ENCODE measurements at places on chromosomes 4 and X. TPM values are rescaled to one million over a fixed set of nuclear protein-coding genes. Genes with fewer than 3 reads are reported as not detected.

GRCh38 chr4:5928274-5928673 is 35.4 kb upstream of the CRMP1 start:
- no peak overlapping the region for H3K4me3 ChIP-seq
- no peak for DNase-seq
- no peaks in the 10 kb centered on the region for H3K27me3 ChIP-seq
- no peak overlapping the region for H3K27ac ChIP-seq
- H3K36me3 ChIP-seq, result no peaks in the 10 kb centered on the region
- no peaks in the 10 kb centered on the region for H3K4me1 ChIP-seq

- H3K36me3 ChIP-seq, result no peaks in the 10 kb centered on the region
- no peaks in the 10 kb centered on the region for H3K4me1 ChIP-seq
- no peak overlapping the region for H3K4me3 ChIP-seq
- no peaks in the 10 kb centered on the region for H3K27me3 ChIP-seq
- no peak for DNase-seq
- no peak overlapping the region for H3K27ac ChIP-seq
These were observed 40.4 kb downstream of the CPEB2 start for GRCh38 chr4:15042529-15043167.

DNA sequence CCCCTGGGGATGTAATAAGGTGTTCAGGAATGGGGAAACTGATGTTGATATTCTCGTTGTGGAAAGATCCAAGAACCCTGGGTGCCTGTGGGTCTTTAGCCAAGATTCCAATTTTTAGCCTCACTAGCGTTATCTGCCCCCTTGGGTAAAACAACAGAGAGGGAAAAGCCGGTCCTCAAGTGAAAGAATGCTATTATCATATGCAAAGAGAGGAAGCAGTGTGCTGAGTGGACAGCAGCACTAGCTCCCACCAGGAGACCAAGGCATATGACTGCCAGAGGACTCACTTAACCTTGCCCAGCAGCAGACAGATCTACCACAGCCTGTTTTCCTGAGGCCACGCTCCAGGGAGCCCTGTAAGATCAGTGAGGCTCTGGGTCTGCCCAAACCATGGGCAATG is 257.9 kb upstream of the CPEB2 start:
- no peaks in the 10 kb centered on the region for H3K27me3 ChIP-seq
- no peak for DNase-seq
- H3K4me3 ChIP-seq, result no peak overlapping the region
- H3K27ac ChIP-seq, result no peak overlapping the region

GRCh38 chrX:107597791-107598190 is 30.5 kb upstream of the PRPS1 start:
- no peak overlapping the region for H3K27ac ChIP-seq
- H3K36me3 ChIP-seq, result no peaks in the 10 kb centered on the region
- DNase-seq, result no peak
- no peaks in the 10 kb centered on the region for H3K4me1 ChIP-seq
- no peaks in the 10 kb centered on the region for H3K27me3 ChIP-seq

DNA sequence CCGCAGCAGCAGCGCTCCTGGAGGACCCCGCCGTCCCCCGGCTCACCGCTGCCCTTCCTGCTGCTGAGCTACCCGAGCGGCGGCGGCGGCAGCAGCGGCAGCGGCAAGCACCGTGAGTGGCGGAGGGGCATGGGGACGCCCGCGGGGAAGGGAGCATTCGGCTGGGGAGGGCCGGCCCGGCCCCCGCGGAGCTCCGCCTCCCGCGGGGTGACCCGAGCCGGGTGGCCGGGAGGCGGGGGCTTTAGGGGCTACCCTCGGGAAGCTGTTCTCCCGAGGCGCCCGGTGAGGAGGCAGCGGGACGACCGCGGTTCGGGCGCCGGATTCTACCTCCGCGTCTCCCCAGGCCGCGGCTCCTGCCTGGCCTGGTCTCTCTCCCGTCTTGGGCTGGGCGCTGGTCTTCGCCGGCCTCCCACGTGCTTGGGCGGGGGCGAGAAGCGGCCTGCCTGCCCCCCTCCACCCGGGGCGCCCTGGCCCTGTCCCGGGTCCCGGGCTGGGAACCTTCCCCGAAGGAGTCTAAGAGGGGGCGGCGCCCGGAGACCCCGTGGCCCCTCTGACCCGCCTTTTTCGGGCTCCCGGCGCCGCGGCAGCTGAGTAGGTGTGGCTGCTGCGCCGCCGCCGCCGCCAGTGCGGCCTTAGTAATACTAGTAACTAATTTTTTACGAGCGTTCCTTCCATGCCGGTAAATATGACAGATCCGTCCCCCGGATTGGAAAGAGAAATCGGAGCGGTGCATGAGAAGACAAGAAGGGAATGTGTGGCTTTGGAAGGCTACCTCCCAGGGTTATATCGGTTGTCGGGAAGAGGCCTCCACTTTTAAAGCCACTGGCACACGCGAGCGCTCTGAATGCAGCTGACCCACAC is 16.4 kb upstream of the RUFY3 start:
- peaks cover 27% of the 10 kb centered on the region for H3K4me1 ChIP-seq
- peak overlapping the region; percentile 62 for H3K27ac ChIP-seq
- H3K4me3 ChIP-seq, result peak overlapping the region; percentile 96
- DNase-seq, result peak; percentile 89

DNA sequence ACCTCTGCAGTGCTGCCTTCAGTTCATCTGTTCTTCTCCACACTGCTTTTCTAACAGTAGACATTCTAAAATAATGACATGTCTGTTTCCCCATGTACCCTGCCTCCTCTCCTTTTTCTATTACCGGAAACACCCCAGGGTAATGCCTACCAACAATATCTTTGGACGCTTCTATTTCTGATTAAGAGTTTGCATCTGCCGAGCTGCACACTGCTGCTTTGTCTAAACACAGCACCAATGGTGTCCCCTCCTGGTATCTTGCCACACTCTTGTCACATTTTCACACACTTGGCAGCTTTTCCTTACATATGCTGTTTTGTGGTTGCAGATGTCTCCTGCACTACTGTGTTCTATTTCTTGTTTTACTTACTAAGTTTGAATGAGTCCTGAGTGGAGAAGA is 288.8 kb downstream of the GRIA2 start:
- no peak for DNase-seq
- no peaks in the 10 kb centered on the region for H3K4me1 ChIP-seq
- H3K36me3 ChIP-seq, result no peaks in the 10 kb centered on the region
- H3K27ac ChIP-seq, result no peak overlapping the region

DNA sequence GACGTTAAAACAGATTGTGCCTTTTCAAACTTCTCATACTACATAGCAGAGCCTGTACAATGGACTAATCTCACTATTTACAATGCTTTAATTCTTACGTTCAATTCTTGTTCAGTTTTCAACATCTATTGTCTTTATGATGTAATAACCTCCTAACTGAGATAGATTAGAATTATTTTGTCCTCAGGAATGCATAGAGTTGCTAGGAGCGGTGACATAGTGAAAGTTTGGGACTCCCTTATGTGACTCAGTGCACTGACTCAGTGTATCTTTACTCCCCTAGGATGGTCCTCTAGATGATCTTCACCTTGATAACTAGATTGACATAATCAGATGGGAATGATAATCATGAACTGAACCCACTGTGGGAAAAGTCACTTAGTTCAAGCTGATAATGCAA is 151.5 kb downstream of the VEGFC start:
- no peaks in the 10 kb centered on the region for H3K36me3 ChIP-seq
- H3K4me1 ChIP-seq, result no peaks in the 10 kb centered on the region
- no peak overlapping the region for H3K4me3 ChIP-seq
- no peak overlapping the region for H3K27ac ChIP-seq
- no peak for DNase-seq

GRCh38 chrX:46713672-46714490 is 45.0 kb downstream of the SLC9A7 start:
- H3K36me3 ChIP-seq, result no peaks in the 10 kb centered on the region
- no peaks in the 10 kb centered on the region for H3K4me1 ChIP-seq
- no peaks in the 10 kb centered on the region for H3K27me3 ChIP-seq
- H3K27ac ChIP-seq, result no peak overlapping the region
- no peak for DNase-seq
- no peak overlapping the region for H3K4me3 ChIP-seq

DNA sequence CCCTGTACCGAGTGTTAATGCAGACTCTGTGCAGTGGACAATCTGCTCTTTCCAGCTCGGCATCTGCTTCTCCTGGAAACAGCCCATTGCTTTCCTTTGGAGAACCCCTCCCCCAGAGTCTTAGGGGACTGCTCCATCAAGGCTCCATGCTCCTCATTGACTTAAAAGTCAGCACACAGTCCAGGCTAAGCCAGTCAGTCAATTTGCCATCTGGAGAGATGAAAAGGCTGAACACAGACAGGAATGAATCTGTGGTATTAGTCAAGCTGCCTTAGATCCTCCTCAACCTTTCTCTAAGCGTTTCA is 20.3 kb downstream of the ATP8A1 start:
- no peak for DNase-seq
- H3K27ac ChIP-seq, result no peak overlapping the region
- H3K36me3 ChIP-seq, result no peaks in the 10 kb centered on the region
- H3K4me1 ChIP-seq, result no peaks in the 10 kb centered on the region

DNA sequence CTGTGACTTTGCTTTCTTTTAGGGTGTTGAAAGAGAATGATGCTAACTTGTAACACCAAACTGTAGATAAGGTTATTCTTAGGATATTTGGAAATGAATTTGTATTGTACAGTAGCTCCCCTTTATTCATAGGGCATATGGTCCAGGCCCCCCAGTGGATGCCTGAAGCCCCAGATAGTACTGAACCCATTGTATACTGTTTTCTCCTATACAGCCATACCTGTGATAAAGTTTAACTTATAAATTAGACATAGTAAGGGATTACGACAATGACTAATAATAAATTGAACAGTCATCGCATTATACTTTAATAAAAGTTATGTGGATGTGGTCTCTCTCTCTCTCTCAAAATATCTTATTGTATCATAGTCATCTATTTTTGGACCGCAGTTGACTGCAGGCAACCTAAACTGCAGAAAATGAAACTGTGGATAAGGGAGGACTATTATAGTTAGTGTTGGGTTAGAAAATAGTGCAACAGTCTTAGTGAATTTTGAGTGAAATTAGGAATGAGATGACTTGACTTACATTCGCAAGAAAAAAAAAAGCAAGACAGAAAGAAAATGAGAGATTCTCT is 105.1 kb downstream of the CLDN22 start:
- H3K27me3 ChIP-seq, result no peaks in the 10 kb centered on the region
- DNase-seq, result no peak
- H3K27ac ChIP-seq, result no peak overlapping the region

- no peaks in the 10 kb centered on the region for H3K27me3 ChIP-seq
- no peak within 1 kb of the TSS for H3K4me3 ChIP-seq
- DNase-seq, result no peak
- no peaks in the 10 kb centered on the region for H3K4me1 ChIP-seq
- H3K36me3 ChIP-seq, result no peaks in the 10 kb centered on the region
These were observed at the start of gene RBM46 for GRCh38 chr4:154781126-154781982. Gene RBM46, plus strand, starts transcription at chr4:154781272. Its CDS starts 15,481 bp downstream, at chr4:154796753.

- no peak for DNase-seq
- H3K36me3 ChIP-seq, result no peaks in the 10 kb centered on the region
- peaks cover 8% of the 10 kb centered on the region for H3K4me1 ChIP-seq
- no peak overlapping the region for H3K27ac ChIP-seq
- H3K27me3 ChIP-seq, result no peaks in the 10 kb centered on the region
These were observed 13.3 kb upstream of the CENPU start for GRCh38 chr4:184747034-184747830.

GRCh38 chr4:59063015-59063720 is 1953.0 kb upstream of the IGFBP7 start:
- no peaks in the 10 kb centered on the region for H3K36me3 ChIP-seq
- no peaks in the 10 kb centered on the region for H3K27me3 ChIP-seq
- H3K27ac ChIP-seq, result no peak overlapping the region
- no peak for DNase-seq
- H3K4me1 ChIP-seq, result no peaks in the 10 kb centered on the region
- H3K4me3 ChIP-seq, result no peak overlapping the region

DNA sequence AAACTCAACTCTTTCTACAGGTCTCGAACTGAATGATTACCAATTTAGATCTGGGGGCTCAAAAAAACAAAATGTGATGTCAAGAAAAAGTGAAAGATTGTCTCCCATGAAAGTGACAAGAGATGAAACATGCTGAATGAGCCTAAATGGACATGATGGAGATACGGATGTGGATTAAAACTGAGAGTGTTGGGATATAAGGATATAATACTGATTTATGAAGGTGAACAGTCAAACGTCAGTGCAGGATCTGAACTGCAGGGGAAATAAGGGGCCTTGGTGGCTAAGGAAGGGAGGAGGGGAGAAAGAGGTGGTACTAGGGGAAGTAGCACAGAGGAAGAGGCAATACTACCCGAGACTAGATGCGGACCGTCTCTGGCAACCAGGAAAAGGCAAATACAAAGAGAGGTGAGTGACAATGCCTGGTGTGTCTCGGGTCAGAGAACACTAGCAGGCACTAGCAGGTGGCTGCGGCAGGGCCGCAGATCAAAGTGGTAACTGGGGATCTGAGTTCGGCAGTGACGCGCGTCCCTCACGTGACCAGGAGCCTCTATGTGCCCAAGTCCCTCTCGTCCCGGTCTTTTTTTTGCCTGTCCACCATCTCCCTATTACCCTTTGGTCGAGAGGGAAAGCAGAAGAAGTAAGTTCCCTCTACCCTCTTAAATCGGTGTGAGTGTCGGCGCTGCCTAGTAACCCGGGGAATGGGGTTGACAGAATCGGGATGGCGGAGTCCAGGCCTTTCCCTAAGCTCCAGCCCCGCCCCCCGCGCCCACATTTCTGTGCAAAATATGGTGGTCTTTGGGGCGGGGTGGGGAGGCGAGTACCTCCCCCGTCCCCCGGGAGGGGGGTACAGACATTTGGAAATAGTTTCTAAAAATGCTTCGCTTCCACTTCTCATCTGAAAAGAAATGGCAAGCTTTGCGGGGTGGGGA is at the start of gene TCEAL1:
Gene TCEAL1 (plus strand): TSS at position 590 of the 932 bp plus-strand sequence. CDS start 942 bp downstream, outside the sequence.
- DNase-seq, result peak; percentile 29
- H3K36me3 ChIP-seq, result no peaks in the 10 kb centered on the region
- H3K27me3 ChIP-seq, result no peaks in the 10 kb centered on the region
- H3K27ac ChIP-seq, result peak within 1 kb of the TSS; percentile 49

GRCh38 chr4:139736274-139736660 is 70.6 kb downstream of the MGST2 start:
- H3K4me3 ChIP-seq, result no peak overlapping the region
- no peaks in the 10 kb centered on the region for H3K36me3 ChIP-seq

GRCh38 chr4:119652998-119653397 is 24.4 kb upstream of the PDE5A start:
- no peaks in the 10 kb centered on the region for H3K27me3 ChIP-seq
- no peak overlapping the region for H3K4me3 ChIP-seq
- no peaks in the 10 kb centered on the region for H3K36me3 ChIP-seq
- peaks cover 29% of the 10 kb centered on the region for H3K4me1 ChIP-seq

DNA sequence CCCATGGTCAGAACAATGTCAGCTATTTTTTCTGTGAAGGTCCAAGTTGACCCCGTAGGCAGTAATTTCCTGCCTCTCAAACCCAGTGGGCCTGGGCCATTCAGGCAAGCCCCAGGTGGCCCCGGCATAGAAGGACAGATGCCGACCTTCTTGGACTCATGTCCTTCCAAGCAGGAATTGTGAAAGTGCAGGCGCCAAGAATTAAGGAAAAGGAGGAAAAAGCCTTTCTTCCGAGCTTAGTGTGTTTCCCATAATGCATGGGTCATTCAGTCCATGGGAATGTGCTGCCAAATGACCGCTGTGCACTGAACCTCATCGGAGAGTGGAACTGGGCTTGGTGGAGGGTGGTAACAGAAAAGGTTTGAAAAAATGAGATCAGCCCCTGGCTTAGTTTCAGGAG is 196.5 kb upstream of the HS3ST1 start:
- no peak overlapping the region for H3K4me3 ChIP-seq
- H3K27ac ChIP-seq, result no peak overlapping the region

PWWP3B gene
- not detected for total RNA-seq

TCEAL6 gene
- not detected for total RNA-seq

DOK7 gene
- total RNA-seq, result 0.05 TPM

MID1IP1 gene
- 40.8 TPM for total RNA-seq

TLR3 gene
- 1.6 TPM for total RNA-seq

TRIML2 gene
- total RNA-seq, result not detected

CENPVL1 gene
- not detected for total RNA-seq

ANXA3 gene
- total RNA-seq, result 125 TPM

STAP1 gene
- total RNA-seq, result not detected

LIMCH1 gene
- total RNA-seq, result 37.4 TPM

SLC26A1 gene
- not detected for total RNA-seq
